ENCODE measurements at places on chromosomes 4 and X.

- DNase-seq: no peak
Observed at GRCh38 chrX:87006561-87006960, 511.0 kb upstream of the KLHL4 start.

DNA sequence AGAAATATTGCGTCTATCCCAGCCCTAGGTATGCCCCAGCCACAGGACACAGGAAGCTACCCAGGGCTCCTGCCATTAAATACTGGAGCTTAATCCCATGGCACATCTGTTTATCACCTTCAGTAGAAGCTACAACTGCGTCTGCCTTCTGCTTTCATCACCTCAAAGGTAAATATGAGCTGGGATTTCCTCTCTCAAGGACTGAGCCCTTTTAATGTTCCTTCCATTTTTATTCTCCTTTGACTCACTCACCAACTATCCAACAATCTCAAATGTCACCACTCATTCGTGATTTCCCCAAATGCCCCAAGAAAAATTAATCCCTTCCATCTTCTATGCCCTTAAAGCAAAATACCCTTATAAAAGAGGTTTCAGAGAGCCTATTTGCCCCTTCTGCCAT is 1.8 kb upstream of the MID1 start:
- DNase-seq: no peak

- no peak for DNase-seq
Observed at GRCh38 chrX:114924856-114925255, 92.6 kb downstream of the IL13RA2 start.

DNA sequence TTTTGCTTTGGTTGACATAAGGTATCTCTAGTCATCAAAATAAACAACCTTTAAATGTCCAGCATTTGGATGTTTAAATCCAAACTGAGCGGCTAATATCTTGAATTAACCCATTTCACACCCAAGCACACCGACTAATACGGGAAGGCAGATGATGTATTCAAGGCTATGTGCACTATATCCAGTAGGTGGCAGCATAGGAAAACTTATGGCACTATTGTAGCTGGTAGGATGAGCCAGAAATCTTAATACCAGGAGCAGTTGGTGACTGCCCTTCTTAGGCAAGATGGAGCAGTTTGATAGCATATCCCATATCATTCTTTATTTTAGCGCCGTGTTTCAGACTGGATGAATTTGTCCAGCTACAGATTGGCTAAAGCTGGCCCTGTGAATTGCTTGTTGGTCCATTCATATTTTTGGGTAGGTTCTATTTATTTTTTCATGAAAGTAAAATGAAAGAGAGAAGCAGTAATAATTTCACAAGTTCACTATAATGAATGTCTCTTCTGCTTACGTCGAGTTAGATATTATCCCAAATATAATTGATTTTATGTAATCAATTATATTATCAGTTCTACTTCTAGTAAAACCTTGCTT is 24.4 kb downstream of the UCHL1 start:
- DNase-seq: peak; percentile 46

DNA sequence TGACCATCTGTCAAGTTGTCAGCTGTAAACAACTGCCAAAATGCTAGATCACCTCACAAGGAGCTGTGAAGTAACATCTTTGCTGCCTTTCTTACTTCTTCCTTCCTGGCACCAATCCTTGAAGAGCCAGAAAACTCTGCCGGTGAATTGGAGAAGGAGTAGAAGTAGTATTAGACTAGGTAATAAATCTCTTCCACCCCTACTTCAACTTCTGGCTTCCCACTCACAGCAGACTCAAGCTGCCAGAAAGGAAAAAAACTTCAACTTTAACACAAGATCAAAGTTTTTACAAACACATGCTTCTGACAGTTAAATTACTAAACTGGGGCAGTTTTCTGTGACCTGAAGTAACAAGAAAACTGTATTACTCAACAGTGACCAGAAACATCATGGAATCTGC is 164.7 kb upstream of the SLC7A11 start:
- DNase-seq: no peak

- DNase-seq: no peak
Observed at GRCh38 chrX:103910430-103910829, 52.0 kb upstream of the TMSB15B start.

DNA sequence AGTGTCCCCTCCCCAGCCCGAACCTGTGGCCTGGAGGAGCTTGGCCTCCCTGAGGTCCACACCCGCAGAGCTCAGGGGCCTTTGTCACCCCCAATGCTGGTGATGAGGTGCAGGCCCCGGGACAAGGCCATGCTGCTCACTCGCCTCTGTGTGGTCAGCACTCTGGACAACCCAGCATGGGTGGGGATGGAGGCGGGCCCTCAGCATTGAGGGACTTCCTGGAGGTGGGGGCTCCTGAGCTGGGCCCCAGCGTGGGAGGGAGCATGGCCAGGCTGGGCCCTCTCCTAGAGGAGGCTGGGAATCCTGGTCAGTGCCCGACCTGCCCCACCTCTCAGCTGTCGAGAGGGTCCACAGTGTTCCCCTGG is 30.6 kb downstream of the TACC3 start:
- no peak for DNase-seq

DNA sequence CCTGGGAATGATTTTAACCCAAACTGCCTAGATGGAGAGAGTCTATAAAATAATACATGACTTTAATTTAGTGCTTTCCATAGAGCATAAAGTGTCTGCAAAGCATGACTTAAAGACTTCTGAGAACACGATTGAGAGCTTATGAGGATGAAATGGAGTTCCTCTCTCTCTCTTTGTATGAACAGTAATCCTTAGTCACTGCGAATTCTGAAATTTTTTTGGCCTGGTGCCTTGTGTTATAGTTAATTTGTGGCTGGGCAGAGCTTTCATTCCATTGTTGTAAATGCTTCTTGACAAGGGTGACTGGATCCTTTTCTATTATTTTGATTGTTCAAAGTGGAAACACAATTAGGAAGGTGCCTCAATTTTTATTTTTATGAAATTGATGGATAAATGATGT is 179.5 kb downstream of the CEP135 start:
- DNase-seq: no peak

DNA sequence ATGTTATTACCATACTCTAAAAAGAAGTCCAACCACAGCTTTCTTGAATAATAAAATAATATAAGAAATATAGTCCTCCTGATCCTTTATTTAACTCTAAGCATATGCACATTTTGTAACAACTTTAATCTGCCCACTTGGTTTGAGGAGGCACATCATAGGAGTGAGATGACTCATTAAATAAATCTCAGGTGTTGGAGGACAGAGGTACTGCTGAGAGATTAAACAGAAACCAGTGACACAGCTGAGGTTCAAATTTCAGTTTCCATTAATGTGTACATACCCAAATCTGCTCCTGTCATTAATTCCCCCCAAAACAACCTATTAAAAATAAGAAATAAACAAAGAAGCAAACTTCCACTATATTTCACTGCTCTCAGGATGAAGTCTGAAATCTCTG is 211.0 kb downstream of the KCTD8 start:
- no peak for DNase-seq

GRCh38 chr4:87216469-87216868 is 3.9 kb downstream of the KLHL8 start:
- DNase-seq: no peak

DNA sequence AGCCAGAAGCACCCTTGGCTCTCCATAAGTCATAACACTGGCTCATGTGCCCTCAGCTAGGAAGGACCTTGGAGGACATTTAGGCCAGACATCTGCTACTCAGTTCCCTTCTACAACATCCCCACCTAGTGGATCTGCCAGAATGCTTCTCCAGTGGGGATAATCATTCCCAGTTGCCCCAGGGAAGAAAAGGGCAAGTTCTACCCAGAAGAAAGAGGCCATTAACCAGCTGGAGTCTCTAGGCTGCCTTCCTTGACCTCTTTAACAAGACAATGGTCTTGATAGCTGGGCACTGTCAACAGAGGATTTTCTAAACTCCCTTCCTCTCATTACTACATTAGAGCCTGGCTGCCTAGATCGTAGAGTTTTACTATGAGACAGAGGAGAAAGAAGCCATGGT is 42.0 kb downstream of the LGI2 start:
- DNase-seq: no peak

DNA sequence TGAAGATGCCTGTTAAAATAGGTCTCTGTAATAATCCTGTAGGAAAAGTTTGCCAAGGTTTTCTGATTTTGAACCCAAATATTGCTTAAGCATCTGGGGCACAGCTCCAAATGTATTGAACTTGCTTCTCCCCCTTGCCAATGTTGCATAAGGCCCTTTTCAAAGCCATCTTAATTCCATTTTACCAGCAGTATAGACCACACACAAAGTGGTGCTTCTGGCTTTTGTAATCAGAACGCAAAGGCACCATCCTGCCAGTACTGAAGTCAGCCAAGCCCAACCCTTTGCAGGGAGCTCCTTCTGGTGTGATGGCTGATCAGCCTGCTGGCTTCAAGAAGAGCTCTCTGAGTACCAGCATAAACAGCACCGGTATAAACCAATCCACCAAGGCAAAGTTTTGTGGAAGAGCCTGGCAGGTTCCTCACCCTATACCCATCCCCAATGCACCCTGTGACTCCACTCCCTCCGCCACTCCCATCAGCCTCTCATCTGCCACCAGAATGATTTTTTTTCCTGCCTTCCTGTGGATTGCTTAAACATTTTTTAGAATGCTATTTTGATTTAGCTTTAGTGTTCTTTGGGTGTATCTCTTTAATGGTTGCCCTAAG is 39.2 kb upstream of the USP9X start:
- peak; percentile 17 for DNase-seq

- no peak for DNase-seq
Observed at GRCh38 chr4:186904101-186904500, 180.4 kb upstream of the FAT1 start.

GRCh38 chrX:105882581-105883275 is 60.4 kb downstream of the NRK start:
- DNase-seq: peak; percentile 7

- DNase-seq: no peak
Observed at GRCh38 chrX:134173541-134174272, 63.3 kb upstream of the CCDC160 start.

DNA sequence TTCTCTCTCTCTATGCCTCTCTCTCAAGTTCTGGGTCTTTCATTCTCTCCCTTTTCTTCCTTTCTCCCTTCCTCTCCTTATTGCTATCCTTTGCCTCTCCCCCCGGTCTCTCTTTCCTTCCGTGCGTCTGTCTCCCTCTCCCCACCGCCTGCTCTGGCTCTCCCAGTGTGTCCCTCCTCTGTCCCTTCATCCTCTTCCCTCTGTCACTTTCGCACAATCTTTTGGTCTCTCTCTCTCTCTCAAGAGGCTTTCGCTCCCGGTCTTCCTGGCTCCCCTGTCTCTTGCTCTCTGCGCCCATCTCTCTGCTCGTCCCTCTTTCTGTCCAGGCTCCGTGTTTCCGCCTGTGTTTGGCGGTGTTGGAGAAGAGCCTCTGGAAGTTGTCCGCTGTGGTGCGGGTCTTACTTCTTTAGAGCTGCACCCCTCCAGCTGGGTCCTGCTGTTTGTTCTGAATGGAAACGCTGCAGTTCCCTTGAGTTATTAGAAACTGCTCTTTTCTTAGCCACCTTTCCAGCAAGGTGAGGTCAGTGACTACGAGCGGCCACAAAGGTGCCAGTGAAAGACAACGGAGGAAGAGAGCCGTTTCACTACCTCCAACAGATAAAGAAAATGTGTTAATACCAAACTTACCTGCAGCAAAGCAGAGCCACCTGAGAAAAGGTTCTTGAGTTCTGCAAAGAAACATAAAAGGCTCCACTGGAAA is 1.1 kb downstream of the BMPR1B start:
- no peak for DNase-seq

- DNase-seq: no peak
Observed at GRCh38 chr4:156656896-156657295, 314.7 kb downstream of the PDGFC start.

- no peak for DNase-seq
Observed at GRCh38 chr4:628311-628741, 3.0 kb downstream of the PDE6B start.

DNA sequence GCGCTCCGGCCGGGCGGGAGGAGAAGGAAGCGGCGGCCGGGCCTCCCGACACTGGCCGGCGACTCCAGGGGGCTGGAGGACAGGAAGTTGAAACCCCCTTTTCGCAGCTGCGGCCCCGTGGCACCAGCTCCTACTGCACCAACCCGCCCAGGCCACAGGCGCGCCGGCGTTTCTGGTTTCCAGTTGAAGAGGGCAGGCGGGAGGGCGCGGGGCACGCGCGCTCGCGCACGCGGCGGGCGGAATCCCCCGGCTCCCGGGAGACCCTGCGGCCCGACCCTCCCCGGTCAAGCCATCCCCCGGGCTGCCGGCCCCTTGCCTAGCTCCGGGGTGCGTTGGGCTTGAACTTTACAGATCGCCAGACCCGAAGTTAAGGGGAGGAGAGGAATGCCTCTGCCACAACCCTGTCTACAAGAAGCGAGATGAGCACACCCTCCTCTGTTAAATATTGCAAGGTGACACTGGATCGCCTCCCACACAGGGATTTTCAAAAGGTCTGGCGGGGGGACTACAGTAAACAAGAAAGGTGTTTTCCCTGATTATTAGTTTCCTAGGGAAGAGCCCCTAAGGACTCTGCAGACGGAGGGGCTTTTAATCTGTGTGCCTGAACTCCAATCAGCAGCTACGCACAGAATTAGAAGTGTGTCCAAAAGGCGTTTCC is 1.4 kb downstream of the ELOVL6 start:
- DNase-seq: peak; percentile 63

DNA sequence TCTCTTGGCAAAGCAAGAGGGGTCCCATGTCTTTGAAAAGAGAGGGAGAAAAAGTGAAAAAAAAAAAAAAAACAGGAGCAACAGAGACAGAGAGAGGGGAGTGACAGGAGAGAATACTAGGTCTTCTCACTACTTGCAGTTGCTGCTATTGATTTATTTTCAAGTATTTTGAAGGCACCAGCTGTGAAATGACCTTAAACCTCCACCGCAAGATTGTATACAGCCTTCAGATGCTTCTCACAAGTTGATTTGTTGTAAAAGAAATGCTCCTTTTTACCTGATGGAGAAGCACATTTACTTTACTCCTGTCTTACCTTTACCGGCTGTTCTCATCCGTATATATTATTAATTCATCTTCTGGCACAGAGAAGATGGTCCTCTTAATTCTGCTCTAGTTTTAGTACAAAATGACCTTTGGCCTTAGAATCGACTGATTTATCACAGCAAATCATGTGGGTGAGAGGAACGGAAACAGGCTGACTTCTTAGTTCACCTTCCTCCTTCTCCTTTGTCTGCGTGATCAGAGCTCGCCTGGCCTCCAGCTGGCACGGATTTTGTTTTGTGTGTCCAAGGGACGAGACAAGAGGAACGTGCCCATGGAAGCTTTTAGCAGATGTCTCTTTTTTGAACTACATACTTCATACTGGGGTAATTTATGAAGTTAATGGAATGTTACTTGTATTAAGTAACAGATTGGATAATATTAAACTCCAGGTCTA is 82.4 kb upstream of the PACRGL start:
- peak; percentile 13 for DNase-seq
